ENCODE measurements at places on chromosomes 7 and 10.

DNA sequence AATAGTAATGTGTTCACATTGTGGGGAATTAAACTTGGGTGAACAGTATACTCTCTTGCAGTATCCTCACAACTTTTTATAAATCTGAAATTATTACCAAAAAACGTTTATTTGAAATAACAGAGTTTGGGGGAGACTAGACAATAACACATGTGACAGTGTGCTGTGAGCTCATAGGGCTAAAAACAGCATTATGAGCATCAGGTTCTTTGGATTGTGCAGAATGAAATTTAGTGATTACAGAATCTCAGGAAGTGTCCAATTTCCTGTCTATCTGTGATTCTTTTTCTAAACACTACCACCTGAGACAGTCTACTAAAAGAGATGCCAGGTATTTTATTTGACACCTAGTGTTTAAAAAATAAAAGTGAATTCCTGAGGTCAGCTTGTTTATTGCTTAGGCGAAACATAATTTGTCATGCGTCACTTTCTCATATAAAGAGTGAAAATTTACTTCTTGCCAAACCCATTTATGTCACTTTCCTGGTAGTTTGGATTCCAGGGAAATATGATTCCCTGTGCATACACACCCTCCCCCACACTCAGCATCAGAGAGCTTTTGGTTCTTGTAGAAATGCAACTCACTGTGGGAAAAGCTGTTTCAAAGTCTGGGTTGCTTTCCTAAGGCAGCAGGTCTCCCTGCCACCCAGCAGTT is 71.2 kb downstream of the AOAH start:
- DNase-seq = no peak

GRCh38 chr10:24915304-24915703 is 37.1 kb downstream of the PRTFDC1 start:
- DNase-seq = no peak

DNA sequence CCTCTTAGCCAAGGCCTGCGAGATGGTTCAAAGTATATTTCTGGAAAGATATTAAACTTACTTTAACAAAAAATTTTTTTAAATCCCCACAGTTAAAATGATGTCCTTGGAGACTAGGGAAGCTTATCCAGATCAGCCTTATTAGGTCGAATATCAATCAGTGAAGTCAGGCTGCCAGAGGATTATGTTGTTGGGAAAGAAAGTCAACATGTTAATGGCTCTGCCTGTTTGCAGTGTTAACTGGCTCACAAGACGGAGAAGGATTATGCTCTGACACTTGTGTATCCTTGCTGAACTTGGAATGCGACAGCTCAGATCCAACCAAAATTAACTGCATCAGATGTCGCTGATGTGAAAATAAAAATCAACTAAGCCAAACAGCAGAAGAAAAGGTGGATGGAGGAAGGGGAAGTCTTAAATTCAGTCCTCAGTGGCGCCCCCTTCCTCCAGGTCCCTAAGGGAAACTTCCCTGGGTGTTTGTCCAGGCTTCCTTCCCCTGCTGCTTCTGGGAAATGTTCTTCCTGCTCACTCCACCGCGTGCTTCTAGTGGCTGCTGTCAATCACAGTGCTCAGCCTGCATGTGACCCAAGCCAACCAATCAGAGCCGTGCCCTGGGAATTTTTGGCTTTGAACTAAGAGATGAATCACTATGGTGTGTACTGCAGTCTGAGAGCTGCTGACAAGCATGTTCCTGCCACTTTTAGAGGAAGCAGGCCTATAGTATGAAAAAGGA is 690.4 kb upstream of the NRP1 start:
- no peak for DNase-seq

DNA sequence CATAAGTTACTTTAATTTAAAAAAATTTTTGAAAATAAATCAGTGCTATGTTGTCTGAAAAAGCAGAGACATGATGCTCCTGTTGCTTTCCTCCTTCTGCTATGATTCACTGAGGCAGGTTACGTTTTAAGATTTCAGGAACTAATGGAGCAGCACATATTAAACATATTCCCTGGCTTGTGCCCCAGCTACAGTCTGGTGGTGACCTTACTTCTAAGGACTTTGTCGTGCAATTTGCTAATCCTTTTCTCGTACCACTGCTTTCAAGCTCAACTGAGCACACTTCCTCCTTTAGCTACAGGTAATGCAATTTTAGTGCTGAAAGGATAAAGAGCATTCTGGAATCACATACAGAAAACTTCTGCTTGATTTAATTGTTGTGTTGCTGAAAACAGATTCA is 16.2 kb upstream of the PRR15 start:
- DNase-seq = no peak

DNA sequence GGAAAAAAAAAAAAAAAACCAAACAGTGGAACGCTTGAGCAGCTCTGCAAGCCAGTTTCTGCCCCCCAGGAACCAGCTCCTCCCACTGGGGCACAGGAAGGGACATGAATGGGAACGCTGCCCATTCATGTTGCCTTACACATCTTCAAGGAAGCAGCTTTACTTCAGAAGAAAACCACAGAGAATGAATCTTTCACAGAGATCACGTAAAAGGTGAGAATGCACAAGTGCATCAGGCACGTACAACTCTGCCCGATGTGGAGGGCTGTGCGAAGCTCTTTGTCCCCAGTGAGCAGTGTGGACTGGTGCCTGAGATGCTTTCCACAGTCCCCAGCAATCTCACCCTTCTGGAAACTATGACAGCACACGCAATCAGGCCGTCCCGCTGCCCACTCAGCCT is 106.2 kb downstream of the DLG5 start:
- DNase-seq = no peak

DNA sequence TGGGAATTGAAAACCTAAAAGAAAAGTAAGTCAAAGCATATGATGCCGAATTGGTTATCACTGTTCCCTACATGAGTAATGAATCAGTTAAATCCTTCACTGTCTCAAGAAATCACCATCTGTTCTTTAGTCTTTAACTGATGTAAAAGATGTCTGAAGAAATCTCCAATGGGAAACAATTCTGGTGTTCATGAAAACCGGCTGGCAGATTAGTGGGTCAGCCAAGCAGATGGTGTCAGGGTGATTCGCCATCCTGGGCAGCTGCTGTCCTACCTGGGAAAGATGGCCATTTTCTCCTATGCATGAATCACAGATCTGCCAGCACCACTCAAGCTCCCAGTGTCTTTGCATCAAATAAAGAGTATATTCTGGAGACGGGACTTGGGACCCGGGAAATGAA is 925.2 kb upstream of the GHITM start:
- DNase-seq = no peak

DNA sequence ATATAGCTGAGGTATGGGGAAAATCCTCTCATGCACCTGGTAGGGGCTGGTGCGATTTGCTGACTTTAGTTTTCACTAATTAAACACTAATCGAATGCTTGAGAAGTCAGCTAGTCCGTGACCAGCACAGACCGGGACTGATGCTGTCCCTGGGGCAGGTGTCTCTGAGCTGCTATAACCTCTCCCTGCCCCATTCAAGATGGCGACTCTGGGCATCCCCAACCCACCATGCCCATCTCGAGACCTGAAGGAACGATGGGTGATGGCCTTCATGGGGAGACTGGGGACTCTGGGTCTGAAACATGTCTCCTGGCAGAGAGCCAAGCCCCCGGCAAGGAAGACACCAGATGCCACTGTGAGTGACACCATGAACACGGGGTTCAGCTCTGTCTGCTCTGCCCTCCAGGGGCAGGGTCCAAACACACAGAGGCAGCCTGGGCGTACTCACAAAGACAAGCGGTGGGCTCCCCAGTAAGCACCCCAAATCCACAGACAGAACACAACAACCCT is 57.4 kb downstream of the GNA12 start:
- DNase-seq = no peak
